ENCODE measurements at places on chromosomes 6 and 20.

DNA sequence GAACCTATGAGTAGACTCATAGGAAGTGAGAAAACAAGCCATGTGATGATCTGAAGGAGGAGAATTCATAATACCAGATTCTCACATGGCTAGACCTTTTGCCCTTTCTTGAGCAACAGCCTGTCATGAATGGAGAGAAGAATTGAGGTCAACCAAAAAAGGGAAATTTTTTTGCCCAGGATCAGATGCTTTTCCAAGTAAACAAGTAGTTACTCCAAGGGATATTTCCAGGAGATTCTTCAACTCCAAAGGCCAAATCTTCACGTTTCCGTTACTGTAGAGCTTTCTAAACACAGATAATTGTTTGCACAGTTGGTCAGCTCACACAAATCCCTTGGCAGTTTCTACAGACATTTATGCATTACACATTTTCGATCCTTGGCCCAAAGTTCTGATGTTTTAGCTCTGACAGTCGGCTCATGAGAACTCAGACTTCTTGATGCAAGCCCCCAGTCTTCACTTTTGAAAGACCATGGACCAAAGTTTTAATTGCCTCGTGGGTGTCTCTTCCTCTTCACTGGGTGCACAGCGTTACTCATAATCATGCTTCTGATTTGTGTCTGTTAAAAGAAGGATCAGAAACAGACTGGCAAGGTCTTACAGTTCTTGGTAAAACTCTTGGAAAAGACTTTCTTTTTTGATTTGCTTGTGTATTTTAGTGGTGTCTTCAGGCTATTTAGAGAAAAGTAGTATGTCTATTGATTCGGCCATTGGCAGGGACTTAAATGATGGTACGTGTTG lies 115.0 kb downstream of the TSHZ2 start:
- no peak for DNase-seq

DNA sequence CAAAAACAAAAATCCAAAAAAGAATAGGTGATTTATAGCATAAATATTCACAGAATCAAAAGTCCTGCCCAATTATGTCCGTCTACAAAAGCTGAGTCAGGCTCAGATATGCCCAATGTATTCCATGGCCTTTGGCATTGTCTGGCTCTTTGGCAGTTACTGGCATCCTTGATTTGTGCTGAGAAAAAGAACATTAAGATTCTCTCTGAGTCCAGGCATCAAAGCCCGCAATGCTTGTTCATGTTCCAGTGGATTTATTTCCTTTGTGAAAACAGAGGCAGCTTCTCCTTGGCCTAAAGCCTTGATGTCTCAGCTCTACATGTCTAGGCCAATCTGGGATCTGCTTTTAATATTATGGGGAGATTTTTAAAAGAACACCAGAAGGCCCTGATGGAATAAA lies 76.1 kb upstream of the SLC4A11 start:
- DNase-seq: no peak

GRCh38 chr6:157911278-157911677 lies 70.4 kb upstream of the SYNJ2 start:
- no peak for DNase-seq

DNA sequence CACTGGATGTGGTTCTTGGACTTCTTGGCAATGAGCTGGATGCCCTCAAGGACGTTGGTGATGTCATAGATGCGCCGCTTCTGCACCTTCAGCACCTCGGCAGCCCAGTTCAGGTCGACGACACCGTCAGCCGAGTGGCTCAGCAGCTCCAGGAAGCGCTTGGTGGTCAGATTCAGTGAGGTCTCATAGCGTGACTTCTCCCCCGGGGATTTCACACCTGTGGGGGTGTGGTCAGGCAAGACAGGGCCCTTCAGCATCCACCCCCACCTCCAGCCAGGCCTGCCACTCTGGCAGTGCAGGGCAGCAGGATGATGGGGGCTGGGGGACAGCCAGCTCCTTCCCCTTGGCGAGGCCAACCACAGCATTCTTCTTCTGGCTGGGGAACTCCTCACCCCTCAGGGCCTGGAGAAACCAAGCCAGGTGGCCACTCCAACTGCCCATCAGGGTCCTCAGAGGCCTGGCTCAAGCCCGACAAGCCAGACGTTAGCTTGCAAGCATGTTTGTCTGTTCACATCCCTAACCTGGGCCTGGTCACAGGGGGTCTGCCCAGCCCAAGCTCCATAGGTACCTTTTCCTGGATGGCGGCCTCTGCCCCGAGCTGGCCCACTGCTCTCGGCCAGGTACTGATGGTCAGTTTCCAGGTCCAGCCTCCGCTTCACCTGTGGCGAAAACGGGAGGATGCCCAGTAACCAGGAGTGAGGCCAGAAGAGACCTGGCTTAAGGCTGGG lies 5.7 kb upstream of the NECAB3 start:
- DNase-seq: no peak

GRCh38 chr20:48846516-48847492 lies 19.0 kb upstream of the PREX1 start:
- no peak for DNase-seq

DNA sequence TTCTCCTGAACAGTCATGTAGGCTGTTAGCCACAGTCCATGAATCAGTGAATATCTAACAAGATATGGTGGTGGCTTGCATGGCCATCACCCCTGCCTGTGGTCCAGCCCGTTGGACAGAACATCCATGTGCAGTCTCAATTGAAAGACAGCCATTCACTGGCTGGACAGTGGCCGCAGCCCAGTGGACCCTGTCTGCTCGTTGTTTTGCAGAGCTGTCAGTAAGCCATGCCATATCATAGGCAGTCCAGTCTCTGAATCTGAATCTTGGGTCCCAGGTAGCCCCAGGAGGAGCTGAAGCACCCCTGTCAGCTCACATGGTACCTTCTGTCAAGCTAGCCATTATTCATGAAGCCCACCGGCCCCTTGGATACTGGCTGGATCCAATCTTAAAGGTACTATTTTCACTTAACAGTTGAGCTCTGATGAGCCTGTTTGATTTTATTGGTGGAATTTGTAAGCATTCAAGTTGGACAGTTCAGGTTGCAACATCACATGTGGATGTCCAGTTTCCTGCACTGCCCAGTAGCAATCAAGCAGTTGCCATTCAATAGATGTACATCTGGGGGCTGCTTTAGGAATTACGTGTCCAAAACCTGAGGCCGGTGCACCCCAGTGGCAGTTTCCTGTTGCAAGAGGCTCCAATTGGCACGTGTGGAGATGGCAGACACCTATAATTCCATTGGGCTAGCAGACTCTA lies 37.8 kb downstream of the SERPINB1 start:
- DNase-seq: no peak

DNA sequence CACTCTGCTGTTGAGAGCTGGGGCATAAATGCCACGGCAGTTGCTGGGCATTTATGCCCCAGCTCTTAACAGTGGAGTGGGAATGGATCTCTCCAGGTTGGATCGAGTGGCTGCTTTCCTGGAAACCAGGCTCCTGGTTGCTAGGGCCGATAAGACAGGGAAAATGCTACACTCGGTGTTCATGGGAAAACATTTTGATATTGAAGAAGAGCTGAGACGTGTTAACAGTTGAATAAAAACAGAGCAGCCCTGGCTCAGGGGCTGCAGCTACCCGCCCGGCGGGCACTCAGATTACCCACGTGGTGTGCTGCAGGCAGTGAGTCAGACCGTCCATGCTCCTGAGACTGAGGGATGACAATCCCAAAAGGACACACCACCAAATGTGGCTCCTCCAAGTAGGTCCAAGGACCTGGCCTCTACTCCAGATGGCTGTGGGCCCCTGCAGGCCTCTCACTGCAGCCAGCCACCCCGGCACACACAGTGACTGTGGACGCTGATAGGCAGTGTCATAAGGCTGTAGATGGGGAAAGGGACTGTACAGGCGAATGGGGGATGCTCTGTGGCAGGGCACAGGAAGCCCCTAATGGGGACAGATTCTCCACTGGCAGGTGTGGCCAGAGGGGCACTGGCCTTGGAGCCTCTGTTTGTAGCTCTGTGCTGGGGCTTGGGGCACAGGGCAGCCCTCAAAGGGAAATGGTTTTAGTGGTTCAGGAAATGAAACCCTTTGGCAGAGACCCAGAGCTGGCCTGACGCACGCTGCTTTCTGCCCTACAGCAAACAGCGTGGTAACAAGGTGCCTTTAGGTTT lies 237.8 kb downstream of the LY86 start:
- no peak for DNase-seq

DNA sequence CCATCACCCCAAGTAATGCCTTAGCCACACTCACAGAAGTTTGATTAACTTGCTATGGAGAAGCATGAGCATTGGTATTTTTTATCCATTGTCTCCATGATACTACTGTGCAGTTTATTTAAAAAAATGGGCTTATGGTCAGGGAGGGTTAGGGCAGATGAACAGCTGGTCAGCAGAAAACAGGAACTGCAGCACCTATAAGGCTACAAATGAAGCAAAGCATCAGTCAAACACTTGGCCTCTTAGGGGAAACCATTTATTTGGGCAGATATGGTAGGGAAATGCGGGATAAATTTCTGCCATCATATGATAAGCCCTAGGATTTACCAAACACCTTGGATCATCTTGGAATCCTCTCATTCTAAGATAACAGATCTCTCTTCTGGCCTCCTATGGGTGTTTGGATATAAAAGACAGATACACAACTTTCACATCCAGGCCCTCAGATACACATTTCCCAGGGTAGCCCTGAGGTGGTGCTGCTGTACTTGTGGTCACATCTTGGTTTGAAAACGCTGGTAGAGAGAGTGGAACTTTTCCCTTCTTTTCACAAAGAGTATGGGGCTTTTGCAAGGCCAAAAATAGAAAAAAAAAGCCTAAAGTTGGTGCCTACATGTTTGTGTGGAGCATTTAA lies 42.8 kb upstream of the AHI1 start:
- DNase-seq: no peak

DNA sequence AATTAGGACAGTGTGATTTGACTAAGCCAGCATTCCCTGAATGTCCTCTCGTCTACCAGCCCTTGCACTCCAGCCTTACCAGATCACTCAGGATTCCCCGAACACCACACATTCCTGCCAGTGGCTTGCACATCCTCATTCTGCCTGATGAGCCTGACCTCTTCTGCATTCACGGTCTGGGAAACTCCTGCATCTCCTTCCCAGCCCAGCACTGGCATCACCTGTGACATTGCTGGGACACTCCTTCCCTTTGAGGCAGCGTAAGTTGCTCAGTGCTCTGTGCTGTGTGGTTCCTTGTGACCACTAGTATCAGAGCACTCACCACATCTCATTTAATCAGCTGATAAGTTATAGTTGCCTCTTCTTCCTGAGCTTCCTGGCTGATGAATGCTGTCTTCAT lies 17.3 kb downstream of the NCOA7 start:
- DNase-seq: no peak

DNA sequence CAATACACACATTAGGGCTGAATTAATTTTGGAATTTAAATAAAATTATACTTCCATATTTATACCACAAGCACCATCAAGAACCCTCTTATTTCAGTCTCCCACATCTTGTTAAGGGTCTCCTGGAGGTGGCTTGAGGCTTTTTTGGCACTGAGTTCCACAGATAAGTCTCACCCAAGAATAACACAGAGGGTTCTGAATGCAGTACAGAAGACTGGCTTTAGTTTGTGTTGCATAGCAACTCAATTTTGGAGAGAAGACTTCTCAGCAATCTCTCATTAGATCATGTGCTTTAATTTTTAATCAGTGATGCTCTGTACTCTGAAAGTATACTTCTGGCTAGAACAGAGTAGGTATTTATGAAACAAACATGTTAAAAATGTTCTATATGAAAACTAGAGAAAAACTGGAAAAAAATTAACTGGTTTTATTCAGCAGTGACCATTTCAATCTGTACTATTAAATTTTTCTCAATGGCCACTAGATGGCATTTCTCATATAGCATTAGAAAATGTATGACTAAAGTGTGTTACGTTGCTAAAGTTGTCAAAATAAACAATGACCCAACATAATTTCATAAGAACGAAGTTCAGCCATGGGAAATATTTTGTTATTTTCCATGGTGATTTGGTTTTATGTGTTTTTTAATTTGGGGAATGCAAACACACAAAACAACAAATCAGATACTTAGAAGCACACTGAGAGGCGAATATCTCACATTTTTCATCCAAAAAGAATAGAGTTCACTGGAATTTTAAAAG lies 32.7 kb upstream of the MAP7 start:
- no peak for DNase-seq

DNA sequence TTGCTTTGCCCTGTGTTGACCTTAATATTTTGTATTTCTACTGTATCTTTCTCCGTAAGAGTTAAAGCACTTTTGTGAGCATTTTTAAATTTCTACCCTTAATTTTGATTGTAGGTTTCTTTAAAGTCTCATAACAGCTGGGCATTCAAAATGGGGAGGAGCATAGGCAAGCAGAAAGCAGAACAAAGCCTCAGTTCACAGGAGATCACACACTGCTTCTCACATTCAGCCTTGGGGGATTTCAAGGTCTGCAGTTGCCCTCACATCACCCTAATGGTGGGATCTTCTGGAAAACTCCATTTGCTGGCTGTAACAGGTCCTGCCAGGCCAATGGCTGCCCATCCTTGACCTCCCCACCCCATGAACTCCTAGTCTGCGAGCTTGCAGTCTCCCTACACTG lies 292.9 kb downstream of the PHACTR1 start:
- no peak for DNase-seq

- DNase-seq: no peak
Measured at GRCh38 chr6:8335381-8335780, 100.0 kb downstream of the SLC35B3 start.

DNA sequence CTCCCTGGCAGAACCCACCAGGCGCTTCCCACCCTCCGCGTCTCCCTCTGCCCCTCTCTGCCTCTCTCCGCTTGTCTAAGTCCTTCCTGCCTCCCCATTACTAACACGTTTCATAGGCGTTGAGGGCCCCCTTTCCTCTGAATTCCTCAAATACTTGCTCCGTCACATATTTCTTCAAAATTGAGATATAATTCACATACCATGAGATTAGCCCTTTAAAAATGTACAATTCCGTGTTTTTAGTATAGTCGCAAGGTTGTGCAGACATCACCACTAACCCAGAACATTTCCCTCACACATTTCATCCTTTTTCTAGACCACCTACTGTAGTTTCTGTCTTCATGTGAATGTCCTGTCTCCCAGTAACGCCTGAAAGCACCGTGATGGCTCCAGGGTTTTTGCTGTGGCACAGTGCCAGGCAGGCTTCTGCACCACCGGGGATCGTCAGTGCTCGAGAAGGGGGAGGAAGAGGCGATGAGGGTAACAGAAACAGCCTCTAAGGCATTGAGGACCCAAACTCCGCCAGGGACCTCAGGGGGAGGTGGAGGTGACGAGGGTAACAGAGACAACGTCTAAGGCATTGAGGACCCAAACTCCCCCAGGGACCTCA lies 141.9 kb upstream of the SNX9 start:
- no peak for DNase-seq

DNA sequence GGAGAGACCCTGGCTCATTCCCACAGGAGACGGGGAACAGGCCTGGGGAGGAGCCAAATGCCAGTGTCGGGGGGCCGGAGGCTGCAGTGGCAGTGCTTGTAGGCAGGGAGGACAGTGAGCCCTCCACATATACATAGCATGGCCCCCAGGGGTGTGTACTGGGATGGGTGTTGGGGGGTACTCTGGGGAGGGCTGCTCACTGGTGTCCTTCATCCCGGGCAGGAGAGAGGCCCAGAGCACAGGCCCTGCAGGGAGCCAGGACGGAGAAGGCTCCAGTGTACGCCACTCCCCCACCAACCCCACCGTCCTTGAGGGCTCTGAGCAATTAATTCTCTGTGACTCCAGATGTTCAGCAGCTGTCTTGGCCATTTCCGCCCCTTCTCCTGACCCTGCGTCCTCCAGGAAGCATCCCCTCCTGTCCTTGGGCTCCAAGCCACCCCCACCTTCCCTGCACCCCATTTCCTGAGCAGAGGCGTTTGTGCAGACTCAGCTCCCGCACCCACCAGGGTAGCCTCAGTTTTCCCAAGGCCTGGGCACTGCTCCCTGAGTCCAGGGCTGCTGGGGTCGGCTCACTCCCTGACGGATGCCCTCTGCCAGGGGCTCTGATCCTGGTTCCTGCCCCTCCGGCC lies 3.4 kb upstream of the ABHD16B start:
- DNase-seq: no peak

All from T-helper 9 cell (primary cell).